Right ventricle myocardium superior (tissue), 1 donor: ENCODE measurements at places on chromosomes 6 and 20. TPM values are rescaled to one million over a fixed set of nuclear protein-coding genes. Genes with fewer than 3 reads are reported as not detected.

GRCh38 chr20:57432862-57433491, 41.8 kb downstream of the RBM38 start:
- peak; percentile 81 for DNase-seq

GRCh38 chr6:158060455-158061360, 79.0 kb downstream of the SYNJ2 start:
- peak; percentile 91 for DNase-seq

ZNF831 gene
- 0.08 TPM for total RNA-seq

PMEPA1 gene
- 21.5 TPM for total RNA-seq
